Amygdala (tissue), 56 donors: ENCODE measurements at places on chromosomes 1 and 21.
A peak's percentile ranks its signal among the peaks of the same experiment; 100 is the strongest.

- no peak for DNase-seq
These were observed 36.0 kb downstream of the WNT2B start for GRCh38 chr1:112544751-112545150.

GRCh38 chr1:45355683-45356082, 15.4 kb upstream of the MUTYH start:
- no peak for DNase-seq

DNA sequence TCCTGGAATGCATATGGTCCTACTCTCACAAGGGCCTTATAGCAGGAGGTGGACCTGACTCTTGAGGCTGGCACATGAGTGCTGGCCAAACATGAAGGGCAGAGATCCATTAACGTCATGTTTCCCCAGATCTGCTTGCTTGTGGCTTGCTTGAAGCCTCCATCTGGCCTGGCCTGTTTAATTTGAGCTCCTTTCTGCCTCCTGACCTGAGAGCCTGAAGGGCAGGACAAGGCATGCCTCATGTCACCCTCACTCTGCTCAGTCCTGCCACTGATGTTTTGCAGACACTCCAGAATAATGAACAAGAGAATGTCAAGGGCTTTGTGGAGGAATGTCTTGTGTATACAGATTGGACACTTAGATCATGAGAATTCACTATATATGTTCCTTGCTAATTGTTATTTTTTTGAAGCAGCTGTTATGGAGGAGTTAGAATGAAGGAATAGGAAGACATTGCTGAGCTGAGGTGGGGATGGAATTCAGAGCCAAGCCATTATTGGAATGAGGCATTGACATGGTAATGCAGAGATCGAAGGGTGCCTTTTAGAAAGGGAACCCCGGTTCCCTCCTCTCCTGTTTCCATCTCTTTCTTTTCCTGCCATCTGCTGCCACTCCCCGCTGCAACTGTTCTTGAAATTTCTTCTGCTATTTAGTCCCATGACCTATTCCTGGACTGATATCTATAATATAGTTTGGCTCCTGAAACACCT, 457.0 kb upstream of the PROX1 start:
- no peak for DNase-seq

DNA sequence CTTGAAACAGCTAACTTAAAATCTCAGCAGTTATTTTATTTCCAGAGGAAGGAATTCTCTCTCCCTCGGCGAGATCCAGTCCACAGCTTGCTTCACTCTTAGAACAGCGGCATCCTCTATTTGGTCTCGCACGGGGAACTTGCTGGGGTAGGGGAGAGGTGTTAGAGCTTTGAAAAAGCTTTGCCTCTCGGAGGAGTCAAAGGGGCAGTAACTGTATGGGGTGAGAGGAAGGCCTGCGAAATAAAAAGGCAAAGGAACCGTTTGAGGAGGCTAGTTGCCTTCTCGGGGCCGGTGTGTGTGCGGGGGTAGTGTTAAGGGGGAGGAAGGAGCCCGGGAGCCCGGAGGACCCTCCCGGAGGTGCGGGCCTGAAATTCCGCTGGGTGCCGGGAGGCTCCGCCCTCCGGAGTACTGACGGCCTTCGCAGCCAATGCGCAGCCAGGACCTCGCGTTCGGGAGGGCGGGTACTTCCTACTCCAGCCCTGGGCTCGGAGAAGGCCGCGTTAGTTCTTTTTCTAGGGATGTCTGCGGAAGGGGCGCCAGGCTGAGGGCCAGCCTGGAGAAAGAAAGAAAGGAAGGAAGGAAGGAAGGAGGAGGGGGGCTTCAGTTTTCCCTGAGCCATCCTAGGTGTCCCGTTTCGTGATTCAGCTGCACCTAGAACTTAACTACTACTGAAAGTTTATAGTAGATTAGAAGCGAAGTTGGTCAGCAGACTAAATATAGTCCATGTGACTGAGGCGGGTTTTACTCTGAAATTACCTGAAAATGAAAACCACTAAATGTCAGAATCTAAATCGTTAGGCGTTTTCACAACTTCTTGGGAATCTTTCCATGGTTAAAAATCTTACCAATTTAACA, 2.2 kb downstream of the NEK7 start:
- peak; percentile 72 for DNase-seq

DNA sequence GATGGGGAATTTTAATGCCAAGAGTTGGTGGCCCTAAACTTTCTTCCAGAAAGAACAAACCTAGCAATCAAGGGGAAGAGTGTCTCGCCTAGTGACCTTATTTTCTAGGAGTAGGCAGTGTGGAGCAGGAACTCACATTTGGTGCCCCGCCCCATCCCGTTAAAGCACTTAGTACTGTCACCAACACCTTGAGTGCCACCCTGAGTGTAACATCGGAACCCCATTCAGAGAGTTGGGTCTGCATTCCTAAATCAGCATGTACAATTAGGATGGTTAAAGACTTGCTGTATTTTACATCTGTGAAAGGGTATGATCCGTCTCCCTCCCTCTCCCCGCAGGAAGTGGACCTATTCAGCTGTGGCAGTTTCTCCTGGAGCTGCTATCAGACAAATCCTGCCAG, 15.5 kb downstream of the ETS2 start:
- DNase-seq = no peak

GRCh38 chr1:6962996-6963911, 178.0 kb downstream of the CAMTA1 start:
- DNase-seq = no peak

DNA sequence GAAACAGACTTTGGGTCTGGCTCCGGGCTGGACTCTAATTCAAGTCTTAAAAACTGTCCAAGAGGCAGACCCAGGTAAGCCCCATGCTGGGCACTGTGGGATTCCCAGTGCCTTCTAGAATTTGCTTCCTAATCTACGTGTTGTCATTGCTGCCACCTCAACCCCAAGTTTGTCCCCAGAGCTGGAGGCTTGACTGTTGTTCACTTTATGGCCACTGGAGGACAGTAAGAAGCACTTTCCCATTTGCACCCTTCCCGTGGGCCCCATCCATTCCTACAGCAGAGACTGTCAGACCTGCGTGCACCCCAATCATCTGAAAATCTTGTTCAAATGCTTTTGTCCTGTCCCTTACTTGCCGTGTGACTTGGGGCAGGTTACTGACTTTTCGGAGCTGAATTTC, 29.4 kb upstream of the VASH2 start:
- no peak for DNase-seq

GRCh38 chr21:37455504-37455911, 88.9 kb downstream of the DYRK1A start:
- no peak for DNase-seq

- DNase-seq = no peak
These were observed 8.1 kb upstream of the ATP1B1 start for GRCh38 chr1:169098380-169098779.

DNA sequence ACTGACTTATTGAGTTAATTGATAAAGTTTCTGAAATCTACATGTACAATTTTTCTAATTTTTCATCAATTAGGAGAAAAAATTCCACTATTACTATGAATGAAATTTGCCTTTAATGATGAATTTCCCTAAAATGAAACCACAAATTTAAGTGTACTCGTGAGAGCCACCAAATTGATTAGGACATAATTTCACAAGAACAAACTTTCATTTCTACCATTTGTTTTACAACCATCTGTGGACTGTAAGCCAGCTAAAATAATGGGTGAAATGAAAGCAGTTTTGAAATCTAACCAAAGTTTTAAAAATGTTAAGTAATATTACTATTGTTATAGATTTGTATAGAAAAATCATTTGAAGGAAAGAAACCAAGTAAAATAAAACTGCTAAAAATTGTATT, 41.8 kb downstream of the AGL start:
- DNase-seq = no peak

DNA sequence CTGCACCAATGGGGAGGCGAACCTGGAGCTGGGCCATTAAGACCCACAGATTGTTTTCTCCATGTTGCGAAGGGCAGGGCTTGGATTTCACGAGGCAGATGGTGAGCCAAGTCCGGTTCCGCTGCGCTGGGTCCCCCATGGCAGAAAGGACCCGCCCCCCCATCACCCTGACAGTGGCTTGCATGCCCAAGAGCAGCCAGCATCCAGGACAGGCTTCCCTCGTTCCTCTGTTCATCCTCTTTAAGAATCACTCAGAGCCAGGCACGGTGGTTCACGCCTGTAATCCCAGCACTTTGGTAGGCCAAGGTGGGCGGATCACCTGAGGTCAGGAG, 15.8 kb upstream of the NPHP4 start:
- DNase-seq = no peak

DNA sequence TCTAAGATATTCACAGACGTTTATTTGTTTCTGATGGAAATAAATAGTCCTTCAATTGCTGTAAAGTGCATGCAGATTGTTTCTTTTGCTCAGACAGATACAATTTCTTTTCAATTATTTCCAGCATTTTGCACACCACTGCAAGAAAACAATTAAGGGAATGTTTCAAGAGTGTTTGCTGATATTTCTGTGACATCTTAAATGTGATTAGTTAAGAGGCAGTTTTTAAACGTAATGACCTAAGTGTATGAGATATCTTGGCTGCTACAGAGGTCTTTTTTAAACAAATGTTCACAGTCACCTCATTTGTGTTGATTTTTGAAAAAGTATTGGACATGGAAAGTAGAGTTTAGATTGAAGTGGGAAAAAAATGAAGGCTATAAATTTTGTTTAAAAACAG, 262.3 kb upstream of the BRINP3 start:
- no peak for DNase-seq

- no peak for DNase-seq
These were observed 161.8 kb downstream of the AMY1C start for GRCh38 chr1:103911450-103911849.

DNA sequence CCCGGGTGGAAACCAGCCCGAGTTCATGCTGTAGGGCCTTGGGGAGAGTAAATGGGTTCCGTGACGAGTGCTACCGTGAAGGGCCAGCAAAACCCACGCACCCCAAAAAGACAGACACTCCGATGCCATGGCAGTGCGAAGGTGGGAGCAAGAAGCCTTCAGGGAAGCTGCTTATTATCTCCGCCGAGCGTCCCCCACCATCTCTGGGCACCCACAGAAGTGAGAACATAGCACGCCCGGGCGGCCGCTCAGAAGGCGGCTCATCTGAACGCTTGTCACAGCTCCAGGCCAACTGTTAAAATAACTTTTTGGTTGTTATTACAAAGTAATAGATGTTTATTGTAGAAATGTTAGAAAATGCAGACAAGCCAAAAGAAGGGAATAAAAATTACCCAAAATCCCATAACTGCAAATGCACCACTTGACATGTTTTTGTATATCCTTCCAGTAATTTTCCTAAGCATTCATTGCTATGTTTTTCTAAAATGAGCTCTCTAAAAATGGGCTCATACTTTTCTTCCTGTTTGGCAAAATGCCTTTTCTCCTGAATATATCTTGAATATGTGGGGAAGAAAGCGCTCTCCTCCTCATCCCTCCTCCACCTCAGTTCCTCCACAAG, 234.9 kb downstream of the NPHP4 start:
- no peak for DNase-seq

DNA sequence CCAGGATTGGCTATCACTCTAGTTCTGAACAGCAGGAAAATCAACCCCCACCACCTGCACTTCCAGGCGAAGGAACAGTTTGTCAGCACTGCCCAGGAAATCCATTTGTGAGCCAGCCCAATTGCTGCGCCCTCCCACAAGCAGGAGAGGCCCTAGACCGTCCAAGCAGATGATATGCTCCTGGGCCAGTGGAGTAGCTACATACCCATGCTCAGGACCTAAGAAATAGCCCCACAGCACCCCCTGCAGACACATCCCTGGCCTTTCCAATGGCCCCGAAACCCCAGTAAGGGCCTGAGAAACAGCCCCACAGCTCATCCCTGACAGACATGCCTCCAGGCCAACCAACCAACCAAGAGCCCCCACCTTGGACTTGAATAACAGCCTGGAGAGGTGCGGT, 111.5 kb upstream of the ZC3H11B start:
- DNase-seq = no peak

DNA sequence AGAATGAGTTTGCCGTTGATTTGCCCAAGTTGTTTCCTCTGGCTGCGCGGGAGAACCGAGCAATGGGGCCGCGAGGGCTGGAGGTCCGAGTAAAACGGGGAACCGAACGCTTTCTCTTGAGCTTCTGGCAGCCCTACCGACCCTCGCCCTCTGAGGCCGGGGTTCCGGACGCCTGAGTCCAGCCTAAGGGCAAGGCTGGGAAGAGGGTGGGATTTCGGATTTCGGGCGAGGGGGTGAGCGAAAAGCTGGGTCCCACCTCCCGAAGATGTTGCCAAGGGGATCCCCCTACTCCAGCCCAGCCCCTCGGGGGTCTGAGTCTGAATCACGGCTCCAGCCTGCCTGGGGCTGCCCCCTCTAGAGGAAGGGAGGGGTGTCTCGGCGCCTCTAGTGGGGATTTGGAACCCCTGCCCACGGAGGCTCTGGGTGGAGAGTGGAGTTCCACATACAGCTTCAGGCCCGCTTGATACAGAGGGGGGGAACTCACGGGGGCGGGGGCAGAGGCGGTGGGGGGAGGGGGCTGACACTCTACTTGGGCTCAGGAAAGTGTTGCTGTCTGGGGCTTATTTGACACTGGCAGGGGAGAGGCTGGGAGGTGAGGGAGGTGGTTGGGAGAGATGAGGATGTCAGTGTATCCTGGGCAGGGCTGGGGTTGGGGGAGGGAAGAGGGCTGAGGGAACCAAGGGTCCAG, 617 bp downstream of the KIRREL1 start:
- no peak for DNase-seq

DNA sequence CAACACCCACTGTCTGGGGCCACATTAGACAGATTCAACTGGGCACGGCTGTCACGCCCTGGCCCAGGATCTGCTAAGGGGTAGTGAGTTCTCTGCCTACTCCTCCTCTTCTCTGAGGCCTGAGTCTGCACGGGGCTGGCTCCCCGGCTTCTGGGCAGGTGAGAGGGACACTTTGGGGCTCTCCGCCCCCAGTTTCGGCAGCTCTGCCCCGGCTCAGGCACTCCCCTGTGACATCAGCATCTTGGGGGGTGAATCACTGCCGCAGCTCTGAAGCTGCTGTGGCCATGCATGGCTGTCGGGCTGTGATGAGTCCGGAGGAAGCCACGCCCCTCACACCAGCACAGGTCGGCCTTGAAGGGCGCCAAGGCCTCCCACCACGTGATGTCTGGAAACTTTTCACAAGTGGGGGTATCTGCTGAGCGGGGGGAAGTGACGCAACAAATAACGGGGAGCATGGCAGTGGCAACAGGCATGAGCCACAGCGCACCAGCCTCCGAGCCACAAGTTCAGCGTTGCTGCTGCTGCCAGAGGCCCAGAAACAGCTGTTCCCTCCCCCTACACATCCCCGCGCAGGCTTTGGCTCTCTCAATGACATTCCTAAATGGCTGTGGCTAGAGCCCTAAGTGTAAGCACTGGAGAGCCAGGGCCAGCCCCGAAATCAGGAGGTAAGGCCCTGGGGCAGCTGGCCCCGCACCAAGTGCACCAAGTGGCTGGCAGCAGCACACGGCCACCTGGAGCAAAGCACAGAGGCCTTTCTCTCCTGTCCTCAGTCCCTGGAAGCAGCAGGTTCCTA, 26.3 kb downstream of the ZBTB17 start:
- DNase-seq = no peak

GRCh38 chr1:94621802-94622201, 80.2 kb upstream of the F3 start:
- no peak for DNase-seq

DNA sequence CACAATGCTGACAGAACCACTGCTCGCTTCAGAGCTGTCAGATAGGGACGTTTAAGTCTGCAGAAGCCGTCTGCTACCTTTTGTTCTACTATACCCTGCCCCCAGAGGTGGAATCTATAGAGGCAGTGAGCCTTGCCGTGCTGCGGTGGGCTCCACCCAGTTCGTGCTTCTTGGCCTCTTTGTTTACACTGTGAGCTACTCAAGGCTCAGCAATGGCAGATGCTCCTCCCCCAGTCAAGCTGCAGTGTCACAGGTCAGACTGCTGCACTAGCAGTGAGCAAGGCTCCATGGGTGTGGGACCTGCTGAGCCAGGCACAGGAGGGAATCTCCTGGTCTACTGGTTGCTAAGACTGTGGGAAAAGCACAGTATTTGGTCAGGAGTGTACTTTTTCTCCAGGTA, 47.1 kb downstream of the LEPR start:
- no peak for DNase-seq

- no peak for DNase-seq
These were observed 92.6 kb upstream of the CASZ1 start for GRCh38 chr1:10888791-10889649.
